Bone marrow (tissue), 2 donors: ENCODE measurements at places on chromosomes 5 and 9.

DNA sequence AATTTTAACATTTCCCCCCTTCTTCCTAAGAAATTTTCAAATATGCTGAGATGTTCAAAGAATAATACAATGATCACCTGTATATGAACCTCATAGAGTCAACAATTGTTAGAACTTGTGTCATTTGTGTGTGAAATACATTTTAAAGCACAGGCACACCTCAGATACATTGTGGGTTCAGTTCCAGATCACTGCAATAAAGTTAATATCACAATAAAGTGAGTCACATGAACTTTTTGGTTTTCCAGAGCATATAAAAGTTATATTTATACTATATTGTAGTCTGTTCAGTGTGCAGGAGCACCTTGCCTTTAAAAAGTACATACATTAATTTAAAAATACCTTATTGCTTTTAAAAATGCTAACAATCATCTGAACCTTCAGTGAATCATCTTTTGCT lies 50.0 kb downstream of the MCCC2 start:
- no peak for DNase-seq

DNA sequence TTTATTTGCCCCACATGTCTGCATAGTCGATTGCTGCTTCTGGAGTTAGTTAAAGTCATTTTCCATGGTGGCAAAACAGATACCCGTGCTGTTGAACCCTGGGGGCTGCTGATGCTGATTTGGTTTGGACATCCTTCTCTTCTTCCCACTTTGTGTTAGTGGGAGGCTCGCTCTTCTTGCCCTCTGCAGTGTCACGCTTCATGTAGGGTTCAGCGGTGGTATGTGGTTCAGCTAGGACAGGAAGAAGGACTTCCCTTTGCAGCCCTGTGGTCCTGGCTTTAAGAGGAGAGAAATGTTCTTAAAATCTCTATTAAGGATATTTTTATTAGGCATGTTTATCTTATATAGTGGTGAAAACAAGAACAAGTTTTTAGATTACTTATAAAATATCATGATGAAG lies 36.2 kb downstream of the SLC36A1 start:
- no peak for DNase-seq

DNA sequence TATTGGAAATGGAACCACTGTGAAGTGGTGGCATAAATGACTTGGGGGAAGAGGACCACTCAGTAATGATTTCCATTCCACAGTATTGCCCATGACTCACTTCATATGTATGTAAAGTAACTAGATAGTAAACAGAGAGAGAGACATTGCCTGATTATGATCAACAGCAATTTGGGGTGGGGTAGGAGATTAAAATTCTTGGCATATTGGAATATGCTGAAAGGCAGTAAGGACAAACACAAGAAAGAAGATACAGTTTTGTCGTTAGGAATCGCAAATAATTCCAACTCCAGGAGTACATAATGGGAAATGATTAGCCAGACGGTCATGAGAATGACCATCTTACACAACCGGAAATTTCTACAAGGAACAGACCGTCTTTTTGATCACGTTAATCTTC lies 1.5 kb upstream of the HMGCS1 start:
- no peak for DNase-seq

DNA sequence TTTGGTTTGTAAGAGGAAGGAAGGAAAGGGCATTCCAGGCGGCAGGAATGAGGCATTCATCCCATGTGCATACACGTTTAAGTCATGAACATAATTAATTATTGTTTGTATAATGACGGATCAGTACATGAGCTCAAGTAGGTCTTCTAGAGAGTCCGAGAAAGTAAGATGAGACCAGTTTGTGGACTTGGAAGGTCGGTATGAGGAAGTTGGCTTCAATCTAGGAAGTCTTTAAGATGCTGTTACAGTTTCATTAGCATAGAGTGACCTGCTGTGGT lies 2.1 kb downstream of the GTF3C4 start:
- no peak for DNase-seq

- DNase-seq: no peak
Observed at GRCh38 chr5:66769839-66770617, 173.8 kb downstream of the MAST4 start.

- no peak for DNase-seq
Observed at GRCh38 chr5:180401229-180401907, 48.2 kb upstream of the GFPT2 start.

- no peak for DNase-seq
Observed at GRCh38 chr5:139140591-139141071, 57.5 kb downstream of the SIL1 start.

- no peak for DNase-seq
Observed at GRCh38 chr5:96198356-96199058, 234.5 kb downstream of the PCSK1 start.

DNA sequence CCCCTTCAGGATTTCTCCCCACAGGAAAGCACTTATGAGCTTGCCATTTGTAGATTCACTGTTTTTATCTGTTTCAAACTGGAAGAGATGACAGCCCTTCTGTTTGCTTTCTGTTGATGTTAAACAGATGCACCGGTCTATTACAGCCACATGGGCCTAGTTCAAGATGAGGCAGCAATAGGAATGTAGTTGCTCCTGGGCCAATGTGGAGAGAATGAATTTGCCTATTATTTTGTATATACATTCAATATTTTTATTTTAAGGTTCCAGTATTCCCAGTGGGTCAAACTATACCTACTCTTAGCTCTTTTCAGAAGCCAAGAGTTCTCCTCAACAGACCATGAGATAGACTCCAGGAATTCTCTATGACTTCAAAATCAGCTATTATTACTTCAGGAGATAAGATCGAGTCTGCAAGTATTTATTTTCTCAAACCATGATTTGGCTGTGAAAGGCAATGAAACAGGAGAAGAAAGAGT lies 461.6 kb downstream of the RASEF start:
- DNase-seq: no peak

- DNase-seq: no peak
Observed at GRCh38 chr9:135769489-135770202, 67.7 kb downstream of the KCNT1 start.

DNA sequence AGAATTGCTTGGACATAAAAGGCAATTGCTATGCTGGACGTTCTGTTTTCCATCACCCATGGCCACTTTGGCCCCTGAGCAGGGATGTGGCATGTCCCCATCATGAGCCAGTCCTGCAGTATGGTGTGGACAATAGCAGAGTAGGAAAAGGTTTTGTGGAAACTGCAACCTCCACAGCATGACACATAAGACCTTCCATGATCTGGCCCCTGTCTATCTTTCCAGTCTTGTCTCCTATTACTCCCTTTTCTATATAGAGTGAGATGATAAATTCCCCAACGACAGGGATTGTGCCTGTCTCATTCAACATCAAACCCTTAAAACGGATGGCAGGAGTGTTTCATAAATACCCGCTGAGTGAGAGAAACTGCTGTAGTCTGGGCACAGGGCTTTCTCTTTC lies 174.7 kb upstream of the PTCH1 start:
- DNase-seq: no peak

DNA sequence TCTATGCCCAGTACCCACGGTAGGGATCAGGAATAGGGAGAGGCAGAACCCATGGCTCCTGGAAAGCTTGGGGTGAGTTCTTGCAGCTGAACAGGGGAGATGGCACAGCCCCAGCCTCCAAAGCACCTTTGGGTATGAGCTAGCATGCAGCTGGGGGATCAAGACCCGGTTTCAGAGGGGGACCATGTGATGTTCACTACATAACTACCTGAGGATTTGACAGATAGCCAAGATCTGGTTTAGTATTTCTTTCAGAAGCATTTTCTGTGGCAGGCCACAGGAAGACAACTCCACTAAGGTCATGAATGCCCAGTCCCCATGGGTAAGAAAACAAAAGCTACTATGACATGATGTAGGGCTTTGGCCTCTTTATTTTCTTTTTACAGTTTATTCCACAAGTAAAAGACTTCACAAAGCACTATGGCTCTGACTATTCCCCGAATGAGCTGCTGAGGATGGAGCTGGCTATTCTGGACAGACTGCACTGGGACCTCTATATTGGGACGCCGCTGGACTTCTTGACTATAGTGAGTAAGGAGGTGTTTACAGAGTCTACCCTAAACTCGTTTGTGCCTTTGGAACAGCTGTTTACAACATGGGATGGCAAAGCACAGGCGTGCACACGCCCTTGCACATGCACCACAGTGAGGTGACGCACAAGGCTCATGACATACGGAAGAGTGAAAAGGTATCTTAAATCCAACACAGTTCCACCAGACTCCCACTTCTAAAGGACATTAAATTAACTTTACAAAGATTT lies 3.4 kb downstream of the CCNI2 start:
- DNase-seq: no peak
